NCI-H748 treated with DMSO at 0.1 percent for 48 hours (cell line): ENCODE measurements at places on chromosomes 5 and 9.

DNA sequence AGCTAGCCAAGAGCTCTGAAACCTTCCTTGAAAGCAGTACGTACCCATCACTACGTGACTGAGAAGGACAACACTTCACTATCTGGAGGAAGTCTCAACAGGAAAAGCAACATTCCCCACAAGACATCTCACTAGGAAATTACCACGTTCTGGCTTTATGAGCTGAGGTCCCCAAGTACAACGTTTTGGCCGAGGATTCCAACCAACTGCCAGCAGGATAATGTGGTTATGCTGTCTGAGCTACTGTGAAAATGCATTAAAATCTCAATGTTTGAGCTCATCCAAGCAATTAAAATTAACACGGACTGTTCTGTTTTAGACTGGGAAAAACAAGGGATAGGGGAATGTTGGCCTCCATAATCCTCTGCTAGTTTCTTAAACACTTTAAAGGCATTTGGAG is 16.4 kb downstream of the MED27 start:
- no peak for DNase-seq

DNA sequence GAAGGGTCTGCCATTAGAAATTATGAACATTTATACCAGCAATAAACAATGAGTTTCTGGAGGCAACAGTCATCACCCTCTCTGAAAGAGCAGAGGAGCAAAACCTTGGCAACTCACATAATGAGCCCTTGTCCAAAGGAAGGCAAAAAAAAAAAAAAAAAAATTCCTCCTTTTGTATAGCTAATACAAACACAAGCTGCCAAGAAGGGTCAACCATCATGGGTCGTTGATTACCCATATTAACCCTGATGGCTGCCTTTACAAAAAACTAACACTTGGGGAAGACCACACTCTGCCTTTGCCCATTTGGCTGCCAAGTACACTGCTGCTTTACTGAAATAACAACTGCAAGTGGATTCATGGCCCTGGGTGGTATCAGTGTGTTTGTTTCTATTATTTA is 272.7 kb downstream of the ADAMTSL1 start:
- peak; percentile 17 for DNase-seq

DNA sequence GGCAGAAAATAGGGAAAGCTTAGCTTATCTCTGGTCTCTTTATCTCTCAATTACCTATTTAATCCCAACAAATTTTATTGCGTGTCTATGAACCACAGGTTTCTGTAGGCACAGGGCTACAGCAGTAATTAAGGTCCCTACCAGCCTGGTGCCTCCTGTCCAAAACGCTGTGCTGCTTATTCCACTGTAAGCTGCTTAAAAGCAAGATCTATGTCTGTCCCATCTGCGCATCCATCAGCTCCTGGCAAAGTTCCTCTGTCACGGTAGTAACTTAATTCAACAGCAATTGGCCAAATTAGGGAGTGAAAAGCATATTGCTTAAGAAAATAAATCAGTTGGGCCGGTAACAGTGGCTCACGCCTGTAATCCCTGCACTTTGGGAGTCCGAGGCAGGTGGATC is 235.8 kb upstream of the VLDLR start:
- no peak for DNase-seq

GRCh38 chr9:113614843-113615648 is 151.5 kb downstream of the RGS3 start:
- no peak for DNase-seq

DNA sequence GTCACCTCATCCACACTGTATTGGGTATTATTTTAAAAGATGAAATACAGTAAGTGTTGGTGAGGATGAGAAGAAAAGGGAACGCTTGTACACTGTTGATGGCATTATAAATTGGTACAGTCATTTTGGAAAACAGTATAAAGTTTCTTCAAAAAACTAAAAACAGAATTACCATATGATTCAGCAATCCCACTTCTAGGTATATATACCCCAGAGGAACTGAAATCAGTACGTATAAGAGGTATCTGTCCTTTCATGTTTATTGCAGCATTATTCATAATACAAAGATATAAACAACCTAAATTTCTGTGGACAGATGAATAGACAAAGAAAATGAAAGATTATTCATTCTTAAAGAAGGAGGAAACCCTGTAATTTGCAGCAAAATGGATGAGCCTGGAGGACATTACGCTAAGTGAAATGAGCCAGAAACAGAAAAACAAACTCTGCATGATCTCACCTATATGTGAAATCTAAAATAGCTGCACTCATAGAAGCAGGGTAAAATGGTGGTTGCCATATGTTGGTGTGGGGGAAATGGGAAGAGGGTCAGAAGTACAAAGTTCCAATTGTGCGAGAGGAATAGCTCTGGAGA is 191.6 kb downstream of the TRIM36 start:
- DNase-seq: no peak
